ENCODE measurements at places on chromosomes 2 and 18.

GRCh38 chr18:26071020-26071419, 19.4 kb downstream of the SS18 start:
- no peak for DNase-seq

- no peak for DNase-seq
Observed at GRCh38 chr18:7945882-7946281, 378.8 kb downstream of the PTPRM start.

GRCh38 chr2:69733342-69734034, 8.4 kb upstream of the ANXA4 start:
- DNase-seq: no peak

DNA sequence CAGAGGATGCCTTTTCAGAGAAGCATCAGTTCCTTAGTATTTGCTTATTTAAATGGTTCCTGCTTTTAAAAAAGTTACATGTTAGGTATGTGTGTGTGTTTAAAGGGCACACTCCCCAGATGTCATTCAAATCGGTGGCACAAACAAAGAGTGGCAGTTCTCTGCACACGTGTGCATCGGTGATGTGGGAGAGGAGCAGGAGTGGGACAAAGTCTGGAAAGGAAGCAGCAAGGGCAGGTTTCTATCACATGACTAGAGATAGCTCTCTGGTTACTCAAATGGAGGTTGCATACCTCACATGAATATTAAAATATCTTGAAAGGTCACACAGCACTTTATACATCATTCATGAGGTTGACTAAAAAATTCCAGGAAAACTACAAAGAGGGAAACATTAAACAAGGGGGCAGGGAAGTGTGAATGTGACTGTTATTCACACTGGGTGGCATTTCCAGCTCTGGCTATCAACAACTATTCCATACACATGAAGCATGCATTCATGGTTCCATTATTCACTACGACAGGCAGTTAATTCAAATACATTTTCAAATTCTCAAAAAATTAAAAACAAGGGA, 64.7 kb downstream of the SEPTIN10 start:
- DNase-seq: no peak

- DNase-seq: no peak
Observed at GRCh38 chr2:23367760-23368159, 17.2 kb upstream of the KLHL29 start.

- DNase-seq: no peak
Observed at GRCh38 chr2:206415618-206416243, 27.6 kb upstream of the ADAM23 start.

- peak; percentile 89 for DNase-seq
Observed at GRCh38 chr18:42706618-42707017, 408.9 kb downstream of the RIT2 start.
